ENCODE measurements at places on chromosomes 4 and X.

GRCh38 chrX:139560221-139560620 is 29.7 kb downstream of the F9 start:
- DNase-seq = no peak

DNA sequence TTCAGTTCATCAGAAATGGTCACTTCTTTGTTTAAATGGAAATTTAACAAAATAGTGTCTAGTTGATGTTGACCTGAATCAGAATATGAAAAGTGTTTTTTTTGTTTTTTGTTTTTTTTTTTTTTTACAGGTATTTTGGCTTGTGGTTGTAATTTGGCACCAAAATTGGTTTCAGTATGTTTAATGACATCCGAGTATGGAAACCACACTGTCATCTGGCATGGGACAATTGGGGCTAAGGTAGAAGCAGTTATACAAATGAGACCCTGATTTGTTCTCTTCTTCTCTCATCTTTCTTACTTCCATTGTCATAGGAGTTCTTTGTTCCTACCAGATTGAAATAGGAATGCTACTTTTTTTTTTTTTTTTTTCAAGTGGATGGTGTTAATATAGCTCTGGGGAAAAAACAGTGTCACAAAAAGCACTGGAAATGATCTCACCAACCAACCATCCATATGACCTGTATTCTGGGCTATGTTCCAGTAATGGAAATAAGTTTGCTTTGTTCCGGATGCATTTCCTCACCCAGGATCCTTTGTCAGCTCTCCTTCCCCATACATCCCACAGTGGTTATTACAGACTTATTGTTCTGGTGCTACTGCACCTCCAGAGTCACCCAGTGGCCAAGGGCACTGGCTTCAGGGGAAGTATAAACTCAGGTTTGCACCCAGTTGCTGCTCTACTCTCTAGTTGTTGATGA is 95.8 kb downstream of the ATXN3L start:
- no peak for DNase-seq

- no peak for DNase-seq
These were observed 47.3 kb upstream of the TLR3 start for GRCh38 chr4:186021461-186022167.

DNA sequence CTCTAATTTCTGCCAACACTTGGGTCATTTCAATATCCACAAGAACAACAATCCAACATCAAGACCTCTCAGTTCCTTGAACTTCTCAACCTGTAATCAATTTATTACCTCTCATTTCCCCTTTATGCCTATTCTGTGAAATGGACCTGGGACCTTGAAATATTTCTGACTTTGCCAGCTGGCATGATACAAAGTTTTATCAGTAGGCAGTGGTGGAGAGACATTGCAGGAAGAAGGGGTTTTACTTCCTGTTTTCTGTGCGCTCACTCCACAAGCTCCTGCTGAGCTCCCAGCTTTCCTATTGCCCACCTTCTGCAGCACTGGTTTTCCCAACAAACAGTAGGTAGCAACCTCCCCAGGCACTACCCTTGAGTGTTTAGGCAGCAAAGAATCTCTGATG is 3.5 kb upstream of the ARHGEF6 start:
- DNase-seq = no peak

DNA sequence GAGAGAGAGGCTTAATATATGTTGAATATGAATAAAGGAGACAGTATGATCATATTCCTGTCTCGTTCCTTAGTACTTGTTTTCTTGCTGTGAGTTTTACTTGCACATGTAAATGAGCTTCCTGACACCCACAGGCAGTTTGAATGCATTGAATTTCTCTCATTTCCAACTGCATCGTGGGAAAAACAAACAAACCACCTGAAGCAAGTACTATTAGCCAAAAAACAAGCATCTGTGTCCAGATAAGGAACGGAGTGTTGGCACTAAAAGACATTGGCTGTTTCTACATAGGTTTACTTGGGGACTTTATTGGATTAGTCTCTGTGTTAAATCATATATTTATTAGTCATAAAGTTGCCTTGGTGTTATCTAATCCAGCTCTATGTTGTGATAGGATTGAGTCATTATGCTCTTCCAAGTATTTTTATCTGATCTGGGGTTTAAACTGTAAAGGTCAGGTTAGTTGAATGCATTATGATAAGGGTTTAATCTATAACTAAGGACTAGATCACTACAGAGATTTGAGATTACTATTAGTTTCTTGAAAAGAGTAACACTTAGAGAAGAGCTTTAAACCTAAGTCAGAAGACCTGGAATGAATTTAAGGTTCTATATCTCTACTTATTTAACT is 339.0 kb upstream of the SPANXN4 start:
- no peak for DNase-seq

- DNase-seq = no peak
These were observed 119.2 kb downstream of the CORIN start for GRCh38 chr4:47718696-47719095.

GRCh38 chr4:79682801-79683530 is 274.9 kb upstream of the GK2 start:
- no peak for DNase-seq

- DNase-seq = no peak
These were observed 254.6 kb downstream of the CBLL2 start for GRCh38 chrX:22527302-22527701.

DNA sequence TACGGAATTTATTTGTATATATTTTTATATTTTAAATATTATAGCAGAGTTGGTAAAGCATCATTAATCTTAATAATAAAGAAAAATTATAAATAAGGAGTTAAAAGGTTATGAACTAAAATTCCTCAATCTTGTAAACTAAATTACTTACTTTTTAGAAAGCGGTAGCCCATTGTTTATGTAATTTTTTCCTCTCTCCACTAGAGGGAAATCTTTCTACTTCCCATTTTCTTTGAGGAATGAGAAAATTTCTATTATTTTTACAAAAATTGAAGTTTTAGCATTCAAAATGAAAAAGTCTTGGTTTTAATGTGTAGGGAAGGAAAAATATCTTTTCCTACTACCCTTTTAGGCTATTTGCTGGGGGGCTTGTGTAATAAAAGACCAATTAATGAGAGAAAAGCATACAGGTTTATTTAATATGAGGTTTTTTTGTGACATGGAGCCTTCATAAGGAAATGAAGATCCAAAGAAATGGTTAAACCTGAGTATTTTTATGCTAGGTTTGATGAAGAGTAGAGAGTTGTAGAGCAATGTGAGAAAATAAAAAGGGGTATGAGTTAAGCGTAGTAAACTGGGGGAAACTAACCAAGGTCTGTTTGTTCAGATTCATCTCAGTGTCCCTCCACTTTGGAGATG is 68.7 kb upstream of the ADAD1 start:
- DNase-seq = no peak

DNA sequence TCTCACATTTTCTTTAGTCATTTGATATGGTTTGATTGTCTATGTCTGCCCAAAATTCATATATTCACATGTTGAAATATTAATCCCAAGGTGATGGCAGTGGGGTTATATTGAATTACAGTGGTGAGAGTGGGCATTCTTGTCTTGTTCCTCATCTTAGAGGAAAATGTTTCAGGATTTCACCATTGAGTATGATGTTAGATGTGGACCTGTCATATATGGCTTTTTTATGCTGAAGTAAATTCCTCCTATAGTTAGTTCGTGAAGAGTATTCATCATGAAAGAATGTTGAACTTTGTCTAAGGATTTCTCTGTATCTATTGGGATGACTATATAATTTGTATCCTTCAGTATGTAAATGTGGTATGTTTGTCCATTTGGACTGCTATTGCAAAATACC is 512.3 kb upstream of the EPHA5 start:
- no peak for DNase-seq

- DNase-seq = no peak
These were observed 47.8 kb upstream of the HSD17B10 start for GRCh38 chrX:53481816-53482465.

DNA sequence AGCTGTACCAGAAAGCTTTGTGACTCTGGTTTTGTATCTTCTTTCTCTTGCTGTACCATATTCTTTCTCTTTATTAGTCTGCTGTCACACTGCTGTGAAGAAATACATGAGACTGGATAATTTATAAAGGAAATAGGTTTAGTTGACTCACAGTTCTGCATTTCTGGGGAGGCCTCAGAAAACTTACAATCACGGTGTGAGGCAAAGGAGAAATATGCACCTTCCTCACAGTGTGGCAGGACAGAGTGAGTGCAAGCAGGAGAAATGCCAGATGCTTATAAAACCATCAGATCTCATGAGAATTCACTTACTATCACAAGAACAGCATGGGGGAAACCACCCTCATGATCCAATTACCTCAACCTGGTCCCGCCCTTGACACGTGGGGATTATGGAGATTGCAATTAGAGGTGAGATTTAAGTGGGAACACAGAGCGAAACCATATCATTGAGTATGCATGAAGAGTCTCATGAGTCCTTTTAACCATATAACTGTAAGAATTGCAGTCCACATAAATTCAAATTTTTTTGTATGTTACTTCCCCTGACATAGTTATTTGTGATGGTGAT is 67.4 kb upstream of the INPP4B start:
- no peak for DNase-seq

GRCh38 chrX:13659063-13659462 is 6.1 kb downstream of the TCEANC start:
- DNase-seq = no peak

DNA sequence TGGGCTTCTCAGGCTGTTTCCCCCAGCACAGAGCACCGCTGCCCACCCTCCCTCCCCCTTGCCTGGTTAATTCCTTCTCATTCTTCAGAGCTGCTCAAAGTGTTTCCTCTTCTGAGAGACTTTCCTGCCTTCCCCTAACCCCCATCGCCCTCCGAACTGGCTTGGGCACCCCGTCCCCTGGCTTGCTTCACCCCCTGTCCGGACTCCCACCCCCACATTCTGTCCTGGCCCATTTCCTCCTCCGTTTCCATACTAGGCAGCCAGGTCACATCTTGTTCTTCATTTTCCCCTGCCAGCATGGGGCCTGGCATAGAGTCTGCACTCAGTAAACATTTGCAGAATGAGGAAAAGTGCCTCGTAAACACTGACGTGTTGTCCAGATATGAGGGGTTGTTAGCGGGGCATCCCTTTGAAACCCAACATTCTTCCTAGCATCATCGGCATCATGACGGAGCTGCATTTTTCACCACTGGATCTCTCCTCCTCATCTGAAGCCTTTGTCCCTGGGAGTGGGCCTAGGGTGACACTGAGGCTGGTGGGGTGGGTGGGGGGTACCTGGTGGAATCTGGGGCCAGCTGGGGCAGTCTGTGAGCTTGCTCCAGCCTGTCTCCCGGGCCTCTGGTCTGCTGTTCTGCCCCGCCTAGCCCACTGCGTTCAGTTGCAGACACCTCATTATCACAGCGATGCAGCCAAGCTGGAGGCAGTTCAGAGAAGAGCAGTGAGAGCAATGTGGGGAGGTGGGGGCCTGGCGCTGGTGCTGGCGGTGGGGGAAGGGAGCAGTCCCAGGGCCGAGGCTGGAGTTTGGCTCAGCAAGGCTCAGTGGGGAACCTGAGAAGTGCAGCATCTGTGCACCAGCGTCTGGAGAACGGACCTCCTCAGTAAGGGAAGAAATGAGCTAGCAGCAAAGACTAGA is 149.4 kb upstream of the PJA1 start:
- no peak for DNase-seq

GRCh38 chrX:22882543-22882942 is 117.2 kb upstream of the DDX53 start:
- DNase-seq = no peak

DNA sequence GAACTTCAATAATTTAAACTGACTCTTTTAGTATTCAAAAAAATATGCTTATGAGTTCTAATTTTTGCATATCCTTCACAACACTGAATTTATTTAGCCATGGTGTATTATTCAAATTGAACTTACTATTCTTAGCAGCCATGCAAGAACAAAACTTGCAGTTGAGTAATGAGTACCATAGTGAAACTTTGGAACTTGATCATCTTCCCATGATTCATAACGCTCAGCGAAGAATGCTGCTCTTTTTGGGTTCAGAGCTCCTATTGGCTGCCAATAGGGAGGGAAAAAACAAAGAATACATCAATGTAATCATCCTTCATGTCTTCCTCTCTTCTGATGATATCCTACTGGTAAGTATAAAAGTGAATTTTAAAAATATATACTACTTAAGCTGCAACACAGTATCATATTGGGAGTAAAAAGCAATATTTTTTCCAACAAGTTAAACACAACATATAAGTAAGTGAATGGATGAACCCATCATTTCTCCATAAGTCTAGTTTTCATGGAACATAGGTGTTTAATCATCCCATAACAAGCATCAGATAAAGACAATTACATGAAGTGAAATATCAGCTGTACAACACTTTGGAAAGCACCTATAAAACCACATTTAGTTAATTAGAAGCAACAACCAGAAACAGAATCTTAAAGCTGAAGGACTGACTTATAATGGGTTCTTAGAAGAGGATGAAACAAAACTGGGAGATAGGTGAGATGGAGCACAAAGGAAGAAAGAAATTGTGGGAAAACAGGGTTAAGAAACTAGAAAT is 145.2 kb upstream of the MAB21L2 start:
- no peak for DNase-seq

DNA sequence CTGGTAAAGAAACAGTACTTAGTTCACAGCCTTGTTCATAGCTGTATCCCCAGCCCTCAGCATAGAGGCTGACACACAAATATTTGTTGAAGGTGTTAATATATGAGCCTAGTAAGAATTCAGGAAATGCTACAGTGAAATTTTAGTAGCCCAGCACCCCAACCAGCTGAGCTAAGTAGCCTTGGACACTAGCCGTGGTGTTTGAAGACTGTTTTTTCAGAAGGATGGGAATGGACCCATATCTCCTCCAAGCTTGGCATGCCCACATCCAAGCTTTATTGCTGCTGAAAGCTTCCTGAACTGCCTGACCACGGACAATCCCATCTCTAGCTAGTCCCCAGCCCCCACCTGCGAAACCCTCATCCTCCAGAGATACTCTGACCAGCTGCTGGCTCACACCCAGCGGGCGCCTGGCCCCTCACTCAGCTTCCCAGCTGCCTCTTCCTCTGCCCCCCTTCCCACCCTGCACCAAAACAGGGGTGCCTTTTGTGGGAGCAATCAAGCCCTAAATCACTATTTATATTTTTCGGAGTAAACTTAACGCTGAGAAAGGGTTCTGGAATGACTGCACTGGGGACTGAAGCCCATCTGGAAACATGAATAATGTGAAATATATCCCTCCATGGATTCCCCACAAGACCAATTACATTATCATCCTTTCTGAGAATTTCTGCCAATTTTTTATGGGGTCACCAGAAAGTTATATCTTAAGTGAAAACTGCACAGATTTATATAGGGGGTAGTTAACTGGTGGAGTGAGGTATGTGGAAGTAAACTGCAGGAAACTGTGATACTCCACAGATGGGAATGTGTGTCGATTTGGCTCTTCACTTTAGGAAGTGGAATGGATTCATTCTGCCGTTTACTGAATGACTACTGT is 41.1 kb upstream of the CBR4 start:
- DNase-seq = no peak

DNA sequence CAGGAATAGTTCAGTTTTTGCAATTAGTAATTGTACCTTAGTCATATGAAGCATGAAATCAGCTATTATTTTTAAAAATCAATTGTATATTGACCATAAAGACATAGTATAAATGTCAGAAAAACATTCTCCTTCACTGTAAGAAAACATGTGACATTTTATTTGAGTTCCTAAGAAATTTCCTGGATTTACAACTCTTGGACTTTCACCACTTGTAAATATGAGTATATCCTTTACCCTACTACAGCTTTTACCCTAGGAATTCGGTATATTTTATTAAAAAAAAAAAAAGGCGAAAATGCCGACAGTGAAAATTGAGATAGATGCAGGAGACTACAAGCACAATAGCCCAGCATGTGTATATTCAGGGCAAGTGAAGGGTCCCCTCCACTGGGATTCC is 14.9 kb downstream of the ADH1A start:
- no peak for DNase-seq
